ENCODE measurements at places on chromosomes 1 and 21.

- DNase-seq: no peak
Observed at GRCh38 chr1:14790982-14791381, 192.5 kb downstream of the KAZN start.

DNA sequence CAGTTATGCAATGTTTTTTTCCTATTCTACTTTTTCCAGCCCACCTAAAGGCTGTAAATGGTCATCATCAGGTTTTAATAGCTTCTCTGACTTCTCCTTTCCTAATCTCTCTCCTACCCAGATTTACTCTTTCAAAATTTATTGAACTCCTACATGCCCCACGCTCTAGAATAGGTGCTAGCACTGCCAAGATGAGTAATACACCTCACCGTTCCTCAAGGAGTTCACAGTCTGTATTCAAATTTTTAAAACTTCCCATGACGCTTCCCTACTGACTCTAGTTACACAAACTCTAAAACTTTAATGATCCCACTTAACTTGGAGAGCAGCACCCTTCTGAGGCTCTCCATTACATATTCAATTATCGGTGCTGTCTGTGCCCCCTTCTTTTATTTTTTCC, 51.6 kb downstream of the ALG14 start:
- DNase-seq: no peak

GRCh38 chr1:223129229-223129901, 13.7 kb downstream of the TLR5 start:
- peak; percentile 44 for DNase-seq

- no peak for DNase-seq
Observed at GRCh38 chr1:109392037-109392787, 5.5 kb downstream of the SORT1 start.

GRCh38 chr1:91749788-91750231, 136.1 kb downstream of the TGFBR3 start:
- DNase-seq: no peak

GRCh38 chr21:28795251-28795650, 197.4 kb downstream of the LTN1 start:
- no peak for DNase-seq

GRCh38 chr1:154878371-154879037, 8.4 kb upstream of the KCNN3 start:
- DNase-seq: peak; percentile 41

- DNase-seq: no peak
Observed at GRCh38 chr1:203175827-203176241, 208 bp upstream of the MYBPH start.

GRCh38 chr1:62951428-62951827, 167.5 kb downstream of the ATG4C start:
- DNase-seq: no peak

DNA sequence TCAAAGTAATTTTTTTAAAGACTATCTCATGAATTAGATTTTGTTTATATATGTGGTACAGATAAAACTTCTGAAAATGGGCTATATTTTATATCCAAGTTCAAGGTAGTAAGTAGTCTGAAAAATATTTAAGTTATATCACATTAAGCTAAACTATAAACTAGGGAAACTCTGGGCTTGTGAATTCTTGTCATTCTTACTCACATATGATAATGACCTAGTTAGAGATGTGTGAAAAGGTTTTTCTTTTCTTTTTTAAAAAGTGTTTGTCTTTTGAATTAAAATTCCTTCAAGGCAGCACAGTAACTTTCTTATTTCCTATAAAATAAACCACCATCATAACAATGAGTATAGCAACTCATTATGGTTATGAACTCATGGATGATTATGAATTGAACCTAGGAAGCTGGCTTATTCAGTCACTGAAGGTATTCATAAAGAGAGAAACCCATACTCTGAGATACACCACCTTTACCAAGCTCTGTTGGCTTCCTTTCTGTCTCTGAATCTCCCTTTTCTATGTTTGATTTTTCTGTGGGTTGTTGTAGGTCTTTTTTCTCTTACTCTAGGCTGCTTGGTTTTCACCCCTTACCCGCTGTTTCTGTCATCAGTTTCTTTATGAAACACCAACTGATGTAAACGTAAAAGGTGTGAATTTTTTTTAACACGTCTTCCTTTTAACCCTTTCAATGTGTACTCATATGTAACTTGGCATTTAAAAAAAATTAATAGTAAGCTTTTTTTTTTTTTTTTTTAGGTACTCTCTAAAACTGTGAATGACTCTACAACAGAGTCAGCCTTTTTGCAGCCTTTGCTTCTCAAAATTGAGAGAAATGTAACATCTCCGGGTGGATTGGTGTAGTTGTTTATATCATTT, 25.2 kb downstream of the IL12RB2 start:
- DNase-seq: peak; percentile 95

DNA sequence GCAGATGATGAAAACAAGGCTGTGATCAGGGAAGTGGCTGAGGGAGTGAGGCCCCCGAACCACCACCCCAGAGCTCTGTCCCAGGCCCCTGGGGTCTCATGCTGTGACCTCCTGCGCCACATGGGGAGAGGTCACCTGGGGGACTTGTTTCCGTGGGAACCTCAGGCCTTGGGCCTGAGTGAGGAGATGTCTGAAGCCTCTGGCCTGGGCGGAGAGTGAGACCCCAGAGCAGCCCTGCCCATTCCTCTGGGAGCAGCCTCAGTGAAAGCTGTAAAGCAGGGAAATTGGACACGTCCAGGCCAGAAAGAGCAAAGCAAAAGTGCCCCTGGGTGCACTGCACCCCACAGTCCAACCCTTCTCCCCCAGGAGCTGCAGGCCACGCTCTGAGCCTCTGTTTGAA, 16.5 kb upstream of the NPHP4 start:
- no peak for DNase-seq
